ENCODE measurements at places on chromosomes 2 and 18.

- no peak for DNase-seq
Measured at GRCh38 chr2:193895226-193895625, 1700.5 kb upstream of the TMEFF2 start.

DNA sequence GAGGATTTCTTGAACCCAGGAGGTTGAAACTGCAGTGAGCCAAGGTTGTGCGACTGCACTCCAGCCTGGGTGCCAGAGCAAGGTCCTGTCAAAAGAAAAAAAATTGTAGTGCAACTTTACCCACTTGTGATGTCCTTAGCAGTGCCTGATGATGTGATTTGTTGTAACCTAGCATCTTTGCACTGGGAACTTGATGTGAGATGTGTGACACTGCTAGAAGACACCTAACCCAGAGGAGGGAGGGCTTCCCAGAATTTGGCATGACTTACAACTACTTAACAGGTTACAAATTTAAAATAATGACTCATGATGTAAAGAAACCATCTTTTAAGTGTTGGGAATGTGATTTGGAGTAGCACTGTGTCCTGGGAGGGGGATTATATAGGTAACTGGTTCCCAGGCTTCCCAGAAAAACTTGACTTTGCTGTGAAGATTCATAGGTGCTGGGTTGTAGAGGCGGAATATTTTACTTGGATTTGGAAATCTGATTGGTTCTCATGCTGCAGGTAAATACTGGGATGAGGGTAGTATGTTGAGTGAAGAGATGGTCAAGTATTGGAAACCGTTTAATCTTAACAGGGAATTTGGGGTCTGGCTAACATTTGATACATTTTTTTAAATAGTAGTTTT is 3.7 kb downstream of the EEF1B2 start:
- no peak for DNase-seq

DNA sequence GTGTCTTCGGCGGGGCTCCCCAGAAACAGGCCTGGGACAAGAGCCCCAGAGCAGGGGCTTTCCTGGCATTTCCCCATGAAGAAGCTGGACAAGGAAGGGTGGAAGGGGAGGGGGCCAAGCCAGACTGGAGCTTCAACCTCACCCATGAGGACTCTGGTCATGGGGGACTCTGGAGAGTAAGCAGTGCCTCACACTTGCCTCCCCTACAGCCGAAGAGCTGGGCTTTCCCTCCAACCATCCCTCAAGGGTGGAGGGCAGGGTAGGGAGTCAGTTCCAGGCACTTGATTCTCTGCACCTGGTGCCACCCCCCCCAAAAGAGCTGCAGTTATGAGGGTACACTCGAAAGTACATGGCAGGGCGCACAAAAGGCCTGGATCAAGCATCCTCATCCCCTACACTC is 246.6 kb downstream of the TFCP2L1 start:
- DNase-seq: no peak

DNA sequence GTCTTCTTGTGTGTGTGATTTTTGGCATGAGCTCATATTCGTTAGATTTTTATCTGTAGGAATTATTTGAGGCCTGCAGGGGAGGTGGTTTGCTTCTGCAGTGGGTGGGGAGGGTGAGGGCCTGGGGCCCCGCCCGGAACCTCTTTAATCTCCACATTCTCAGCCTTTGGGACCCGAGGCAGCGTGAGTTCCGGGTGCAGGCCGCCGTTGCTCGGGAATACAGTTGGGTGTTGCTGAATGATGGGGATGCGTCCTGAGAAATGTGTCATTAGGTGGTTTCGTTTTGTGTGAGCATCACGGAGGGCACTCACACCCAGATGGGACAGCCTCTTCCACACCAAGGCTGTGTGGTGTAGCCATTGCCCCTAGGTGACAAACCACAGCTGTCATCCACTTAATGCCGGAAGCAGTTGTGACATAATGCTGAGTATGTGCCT is 13.7 kb upstream of the GAL3ST2 start:
- no peak for DNase-seq

DNA sequence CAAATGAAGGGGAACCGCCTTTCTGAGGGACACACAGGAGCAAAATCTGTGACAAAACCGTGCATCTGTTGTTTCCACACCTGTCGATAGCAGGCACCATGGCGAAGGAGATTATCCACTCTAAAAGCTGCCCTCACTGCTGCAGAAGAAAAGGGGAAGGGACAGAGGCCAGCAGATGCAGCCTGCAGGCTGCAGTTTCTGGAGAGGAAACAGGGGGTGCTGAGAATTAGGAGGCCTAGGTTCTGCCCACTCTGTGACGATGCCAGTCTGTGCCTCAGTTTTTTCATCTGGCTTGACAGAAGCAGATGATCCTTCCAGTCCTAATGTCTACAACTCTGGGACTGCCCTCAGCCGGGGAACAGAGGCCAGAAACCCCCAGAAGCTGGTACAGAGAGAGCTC is 17.7 kb downstream of the PAX8 start:
- no peak for DNase-seq

- no peak for DNase-seq
Measured at GRCh38 chr2:143262389-143262788, 133.2 kb downstream of the ARHGAP15 start.

GRCh38 chr2:67571785-67572718 is 174.9 kb downstream of the ETAA1 start:
- no peak for DNase-seq

DNA sequence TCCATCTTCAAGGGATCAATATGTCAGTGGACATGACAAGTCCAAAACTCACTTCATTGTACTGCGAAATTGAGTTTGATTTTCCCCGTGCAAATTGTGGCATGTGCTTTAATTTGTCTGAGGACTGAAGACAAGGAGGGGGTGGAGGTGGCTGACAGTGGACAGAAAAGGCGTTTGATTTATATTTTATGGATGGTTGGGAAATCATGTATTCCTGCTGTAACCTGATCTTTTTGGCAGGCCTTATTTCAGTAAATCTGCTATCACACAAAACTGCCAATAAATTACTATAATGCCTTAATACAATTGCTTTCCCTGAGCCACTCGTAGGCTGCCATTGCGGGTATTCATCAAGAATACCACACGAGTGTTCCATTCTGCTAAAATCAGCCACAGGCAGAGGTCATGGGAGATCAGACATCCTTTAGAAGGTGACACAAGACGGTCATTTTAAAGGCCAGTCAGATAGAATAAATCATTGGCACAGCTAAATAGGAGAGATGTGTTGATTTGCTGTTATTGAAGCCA is 720.5 kb downstream of the MBD2 start:
- no peak for DNase-seq

DNA sequence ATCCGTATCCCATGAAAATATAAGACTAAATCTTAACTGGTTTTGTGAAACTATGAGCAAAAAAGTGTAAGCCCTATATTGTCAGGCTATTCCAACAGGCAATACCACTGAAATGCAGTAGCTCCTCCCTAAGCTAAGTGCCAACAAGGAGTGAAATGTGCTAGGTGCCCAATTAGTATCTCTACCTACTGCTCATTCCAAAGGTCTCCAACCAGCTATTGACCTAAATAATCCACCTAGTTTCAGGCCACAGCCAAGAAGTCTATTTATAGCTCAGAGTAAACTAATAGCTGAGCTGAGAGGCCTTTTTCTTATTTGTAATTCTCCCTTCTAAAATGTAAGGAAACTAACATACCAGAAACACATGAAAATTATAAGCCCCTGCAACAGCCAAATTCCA is 482.2 kb downstream of the DCC start:
- no peak for DNase-seq

GRCh38 chr18:60246606-60247005 is 126.0 kb downstream of the MC4R start:
- no peak for DNase-seq

DNA sequence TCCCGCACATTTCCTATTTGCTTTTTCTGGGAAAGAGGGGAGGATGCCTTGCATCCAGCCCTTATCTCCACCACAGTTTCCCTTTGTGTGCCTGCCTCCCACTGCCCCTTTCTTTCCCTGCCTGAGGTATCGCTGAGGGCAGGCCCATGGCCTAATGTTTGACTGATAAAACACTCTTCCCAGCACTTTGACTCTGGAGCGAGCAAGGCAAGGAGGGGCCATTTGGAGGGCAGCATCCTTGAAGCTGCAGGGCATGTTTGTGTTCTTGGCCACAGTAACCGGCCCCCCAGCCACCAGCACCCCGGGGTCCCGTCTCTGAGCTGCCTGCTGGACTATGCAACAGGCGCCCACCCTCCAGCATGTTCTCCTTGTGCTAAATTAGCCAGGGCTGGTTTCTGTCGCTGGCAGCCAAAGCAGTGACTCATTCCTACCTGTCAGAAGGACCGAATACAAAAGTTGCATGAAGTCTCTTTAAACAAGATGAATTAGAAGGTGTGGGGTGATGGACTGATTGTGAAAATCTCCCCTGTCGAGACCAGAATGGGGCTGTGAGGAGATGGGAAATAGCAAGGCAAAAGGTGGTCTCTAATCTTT is 50.7 kb downstream of the BCL2L11 start:
- no peak for DNase-seq

- DNase-seq: no peak
Measured at GRCh38 chr2:106267997-106268396, 73.9 kb upstream of the UXS1 start.

GRCh38 chr2:17899871-17900270 is 21.4 kb downstream of the KCNS3 start:
- DNase-seq: no peak

DNA sequence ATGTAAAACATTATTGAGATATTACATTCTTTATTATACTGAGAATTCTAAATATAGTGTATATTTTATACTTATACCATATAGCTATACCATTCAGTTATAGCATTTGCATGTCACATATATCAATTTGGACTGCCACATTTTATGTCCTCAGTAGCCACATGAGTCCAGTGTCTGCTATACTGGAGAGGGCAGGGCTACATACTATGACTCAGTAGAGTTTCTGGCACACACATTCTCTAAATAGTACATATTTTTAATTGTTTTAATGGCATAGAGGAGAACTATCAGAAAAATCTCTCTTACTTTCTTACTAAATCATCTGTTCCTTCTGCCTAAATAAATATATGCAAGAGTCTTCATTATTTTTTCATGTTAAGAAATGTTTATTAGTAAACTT is 55.4 kb upstream of the COL5A2 start:
- no peak for DNase-seq

DNA sequence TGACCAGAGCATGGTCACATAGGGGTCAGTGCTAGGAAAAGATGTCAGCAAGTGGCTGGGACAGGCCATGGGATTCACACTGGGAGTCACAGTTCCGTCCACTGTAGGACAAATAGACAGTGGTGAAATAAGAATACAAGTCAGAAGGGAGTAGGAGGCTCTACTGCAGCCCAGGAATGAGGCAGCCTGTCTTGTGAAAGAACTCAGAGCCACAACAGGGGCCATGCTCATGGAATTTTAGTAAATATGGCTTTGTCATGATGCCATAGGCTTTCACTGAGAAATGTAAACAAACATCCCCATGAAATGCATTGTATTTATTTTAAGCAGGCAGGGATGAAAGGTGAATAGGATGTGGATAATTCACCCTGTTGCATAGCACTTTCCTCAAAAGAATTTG is 504.3 kb downstream of the SOX11 start:
- no peak for DNase-seq

GRCh38 chr2:10495311-10495987 is 47.3 kb upstream of the ODC1 start:
- no peak for DNase-seq

GRCh38 chr2:16223841-16224177 is 283.5 kb downstream of the MYCN start:
- no peak for DNase-seq

GRCh38 chr18:33781429-33781828 is 203.4 kb downstream of the ASXL3 start:
- no peak for DNase-seq

DNA sequence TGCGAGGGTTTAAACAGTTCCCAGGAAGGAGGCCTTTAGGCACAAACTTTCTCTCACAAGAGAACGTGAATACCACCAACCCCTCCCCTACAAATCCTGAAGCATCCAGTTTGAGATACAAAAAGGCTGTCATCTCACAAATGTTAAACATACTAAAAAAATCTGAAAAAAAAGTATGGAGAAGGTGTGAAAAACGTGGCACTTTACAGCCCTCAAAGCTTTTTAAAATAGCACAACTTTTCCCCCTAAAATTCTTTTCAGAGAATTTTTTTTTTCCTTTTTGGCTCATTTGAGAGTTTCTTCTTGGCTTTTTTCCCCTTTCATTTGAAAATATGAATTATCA is 10.1 kb downstream of the ZEB2 start:
- no peak for DNase-seq

DNA sequence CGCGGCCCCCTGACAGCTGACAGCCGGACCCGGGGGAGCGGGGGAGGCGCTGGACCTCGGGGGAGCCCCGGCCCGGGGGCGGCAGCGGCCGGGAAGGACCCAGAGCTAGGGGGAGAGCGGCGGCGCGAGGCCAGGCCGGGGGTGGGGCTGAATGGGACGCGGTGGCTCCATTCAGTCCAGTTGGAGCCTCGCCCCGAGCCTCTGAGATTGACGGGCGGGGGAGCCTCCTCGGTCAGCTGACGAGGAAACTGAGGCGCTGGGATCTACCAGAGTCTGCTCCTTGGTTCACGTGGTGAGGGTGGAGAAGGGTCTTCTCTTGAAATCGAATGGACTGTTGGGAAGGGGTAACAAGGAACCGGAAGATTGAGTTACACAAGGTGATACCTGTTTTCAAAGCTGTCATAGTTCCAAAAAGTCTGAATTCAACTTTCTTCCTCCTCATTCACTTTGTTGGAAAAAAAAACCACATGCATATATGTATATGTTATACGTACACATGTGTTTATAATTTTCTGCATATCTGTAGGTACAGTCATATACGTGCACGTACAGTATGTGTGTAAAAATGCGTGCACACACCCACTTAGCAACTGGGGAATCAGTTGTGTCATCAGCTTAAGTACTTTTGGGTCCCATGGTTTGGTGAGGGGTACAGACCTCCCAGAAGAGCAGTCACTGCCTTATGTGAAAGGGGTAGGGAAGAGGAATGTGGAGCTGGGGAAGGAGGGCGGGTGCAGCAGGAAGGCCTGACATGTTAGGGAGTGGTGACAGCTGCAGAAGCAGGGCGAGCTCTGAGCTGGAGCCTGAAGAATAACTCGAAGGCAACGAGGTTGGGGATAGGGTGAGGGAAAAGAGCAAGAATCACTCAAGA is 628 bp downstream of the PPP1R7 start:
- no peak for DNase-seq

GRCh38 chr2:10548626-10549025 is 100.5 kb upstream of the ODC1 start:
- DNase-seq: no peak

- no peak for DNase-seq
Measured at GRCh38 chr2:119106301-119106897, 52.2 kb downstream of the C1QL2 start.

DNA sequence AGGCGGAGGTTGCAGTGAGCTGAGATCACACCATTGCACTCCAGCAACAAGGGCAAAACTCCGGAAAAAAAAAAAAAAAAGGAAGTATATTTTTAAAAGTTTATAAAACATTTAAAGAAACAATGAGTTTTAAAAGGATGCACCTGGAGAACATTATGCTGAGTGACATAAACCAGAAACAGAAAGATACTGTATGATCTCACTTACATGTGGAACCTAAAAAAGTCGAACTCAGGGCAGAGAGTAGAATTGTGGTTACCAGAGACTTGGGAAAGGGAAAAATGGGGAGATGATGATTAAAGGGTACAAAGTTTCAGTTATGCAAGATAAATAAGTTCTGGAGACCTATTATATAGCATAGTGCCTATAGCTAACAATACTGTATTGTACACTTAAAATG is 52.8 kb upstream of the RTN4 start:
- no peak for DNase-seq

GRCh38 chr18:40935423-40935822 is 1019.6 kb upstream of the PIK3C3 start:
- DNase-seq: peak; percentile 18

Data from GM20000 (cell line).